ENCODE measurements at places on chromosomes 6 and 20.

DNA sequence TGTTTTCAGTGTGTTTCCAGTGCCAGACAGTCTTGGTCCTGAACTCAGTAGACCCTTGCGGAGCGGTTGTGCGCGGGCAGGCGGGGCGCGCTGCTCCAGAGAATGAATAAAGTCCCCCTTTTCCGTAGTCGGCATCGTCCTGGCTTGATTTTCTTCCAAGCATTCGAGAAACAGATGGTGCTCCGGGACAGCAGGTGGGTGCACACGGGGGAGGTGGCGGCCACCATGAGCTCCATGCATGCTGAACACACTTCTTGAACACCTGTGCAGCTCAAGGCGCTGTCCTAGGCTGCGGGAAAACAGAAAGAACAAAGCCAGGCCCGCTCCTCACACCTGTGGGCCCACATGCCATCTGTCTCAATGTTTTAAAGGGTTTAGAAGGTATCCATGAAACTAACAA is 125.2 kb downstream of the TAF4 start:
- DNase-seq, result no peak

GRCh38 chr6:131736003-131736596 is 25.3 kb upstream of the CTAGE9 start:
- no peak for DNase-seq

- no peak for DNase-seq
Observed at GRCh38 chr6:89817481-89817880, 2.1 kb downstream of the MDN1 start.

- DNase-seq, result no peak
Observed at GRCh38 chr6:110573537-110573936, 97.1 kb upstream of the SLC22A16 start.

- no peak for DNase-seq
Observed at GRCh38 chr6:158039571-158040050, 57.9 kb downstream of the SYNJ2 start.

DNA sequence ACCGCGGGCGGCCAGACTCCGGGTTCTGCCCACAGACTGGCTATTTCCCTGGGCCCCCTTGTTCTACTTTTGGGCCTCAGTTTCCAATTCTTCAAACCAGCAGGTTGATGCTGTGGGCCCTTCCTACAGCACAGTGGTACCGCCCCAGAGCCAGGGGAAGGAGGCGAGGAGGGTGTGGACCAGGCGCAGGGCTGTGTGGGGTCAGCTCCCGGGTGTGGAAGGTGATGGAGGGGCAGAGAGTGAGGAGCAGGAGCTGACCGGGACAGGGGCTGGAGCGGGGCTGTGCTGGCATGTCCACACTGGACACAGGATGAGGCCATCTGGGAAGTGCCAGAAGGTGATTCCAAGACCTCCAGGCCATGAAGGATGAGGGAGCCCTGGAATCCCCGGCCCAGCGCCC is 35.2 kb upstream of the CHRNA4 start:
- DNase-seq, result no peak

GRCh38 chr6:35727935-35728682 is 8.7 kb upstream of the ARMC12 start:
- peak; percentile 87 for DNase-seq

DNA sequence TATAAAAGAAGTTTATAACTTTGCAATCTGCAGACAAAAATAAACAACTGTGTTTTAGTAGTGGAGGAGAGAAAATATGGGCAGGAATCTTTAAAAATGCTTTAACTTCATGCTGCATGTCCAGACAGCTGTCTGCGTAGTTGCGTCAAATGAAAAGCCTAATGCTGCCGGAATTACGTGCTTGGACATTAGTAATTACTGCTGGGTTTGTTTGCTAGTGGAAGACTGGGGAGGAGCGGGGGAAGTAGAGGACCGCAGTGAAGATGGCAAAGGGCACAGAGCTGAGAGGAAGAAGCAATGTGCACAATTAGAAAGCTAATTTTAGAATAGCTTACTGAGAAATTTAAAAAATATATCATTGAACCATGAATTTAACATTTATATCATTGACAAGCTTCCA is 2.4 kb downstream of the SNAP25 start:
- DNase-seq, result no peak

GRCh38 chr6:129686941-129687627 is 22.9 kb downstream of the ARHGAP18 start:
- DNase-seq, result peak; percentile 26

DNA sequence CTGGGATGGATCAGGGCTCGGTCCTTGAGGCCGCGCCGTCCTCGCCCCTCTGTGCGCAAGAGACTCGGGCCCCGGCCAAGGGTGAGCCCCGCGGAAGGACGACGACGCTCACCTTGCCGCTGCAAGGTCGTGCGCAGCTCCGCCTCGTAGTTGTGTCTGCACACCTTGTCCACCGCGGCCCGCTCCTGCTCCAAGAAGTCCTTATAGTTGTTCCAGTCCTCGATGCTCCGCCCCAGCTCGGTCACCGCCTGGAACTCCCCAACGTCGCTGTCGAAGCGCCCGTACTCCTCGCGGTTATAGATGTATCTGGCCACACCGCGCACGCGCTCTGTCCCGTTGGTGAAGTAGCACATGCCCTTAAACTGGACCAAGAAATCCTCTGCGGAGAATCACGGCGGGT is 1.8 kb downstream of the HLA-DQB2 start:
- no peak for DNase-seq

DNA sequence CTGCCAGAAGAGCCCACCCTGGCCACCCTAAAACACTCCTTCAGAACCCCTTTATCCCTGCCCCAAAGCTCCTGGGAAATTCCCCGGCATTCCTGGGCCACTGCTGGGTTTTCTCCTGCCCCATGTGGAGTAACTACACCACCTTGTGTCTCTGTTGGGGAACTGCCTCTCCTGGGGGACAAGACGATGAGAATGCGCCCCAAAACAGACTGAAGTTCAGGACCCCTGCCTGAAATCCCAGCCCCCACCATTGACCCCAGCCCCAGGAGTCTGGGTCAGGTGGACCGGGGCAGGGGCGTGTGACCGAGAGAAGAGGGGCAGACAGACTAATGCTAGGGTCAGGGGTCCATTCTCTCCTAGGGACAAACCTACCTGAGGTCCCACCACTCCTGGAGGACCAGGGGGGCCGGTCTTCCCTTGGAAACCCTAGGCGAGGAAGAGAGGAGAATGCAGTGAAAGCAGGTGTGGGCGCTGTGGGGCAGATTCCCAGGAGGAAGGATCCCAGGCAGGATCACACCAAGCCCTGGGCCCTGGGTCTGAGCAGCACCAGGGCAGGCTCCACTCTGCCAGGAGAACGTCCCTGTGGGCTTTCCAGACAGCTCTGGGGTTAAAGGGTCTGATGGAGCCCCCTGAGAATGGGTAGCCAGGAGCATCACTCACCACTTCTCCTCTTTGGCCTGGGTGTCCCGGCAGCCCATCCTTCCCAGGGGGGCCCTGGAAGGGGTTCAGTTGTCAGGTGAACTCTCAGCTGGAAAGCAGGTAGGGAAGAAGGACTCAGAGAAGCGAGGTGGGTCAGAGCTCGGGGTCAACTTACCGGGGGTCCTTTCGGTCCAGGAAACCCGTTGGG is 19.4 kb downstream of the COL11A2 start:
- no peak for DNase-seq

DNA sequence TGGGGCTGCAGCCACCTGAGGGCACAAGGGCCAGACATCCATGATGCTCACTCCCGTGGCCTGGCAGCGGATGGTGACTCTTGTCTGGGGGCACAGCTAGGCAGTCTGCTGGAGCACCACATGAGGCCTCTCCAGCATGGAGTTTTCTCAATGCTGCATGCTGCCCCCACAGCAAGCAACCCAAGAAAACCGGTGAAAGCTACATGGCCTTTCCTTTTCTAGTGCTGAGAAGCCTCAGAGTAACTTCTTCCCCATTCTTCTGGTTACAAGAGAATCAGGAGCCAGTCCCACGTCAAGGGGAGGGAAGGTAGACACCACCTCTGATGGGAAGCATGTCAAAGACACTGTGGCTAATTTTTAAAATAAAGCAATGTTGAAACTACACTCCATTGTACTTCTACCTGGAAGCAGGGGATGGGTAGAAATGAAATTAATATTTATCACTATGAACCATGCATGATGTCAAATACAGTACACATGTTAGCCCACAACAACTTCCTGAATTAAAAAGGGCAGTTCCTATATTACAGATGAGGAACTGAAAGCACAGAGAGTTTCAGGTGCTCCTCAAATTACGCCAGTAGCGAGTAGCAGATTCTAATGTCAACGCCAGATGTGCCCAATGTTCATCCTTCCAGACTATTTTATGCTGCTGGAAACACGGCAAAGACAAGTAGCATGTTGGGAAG is 101.5 kb downstream of the LAMP5 start:
- DNase-seq, result no peak

DNA sequence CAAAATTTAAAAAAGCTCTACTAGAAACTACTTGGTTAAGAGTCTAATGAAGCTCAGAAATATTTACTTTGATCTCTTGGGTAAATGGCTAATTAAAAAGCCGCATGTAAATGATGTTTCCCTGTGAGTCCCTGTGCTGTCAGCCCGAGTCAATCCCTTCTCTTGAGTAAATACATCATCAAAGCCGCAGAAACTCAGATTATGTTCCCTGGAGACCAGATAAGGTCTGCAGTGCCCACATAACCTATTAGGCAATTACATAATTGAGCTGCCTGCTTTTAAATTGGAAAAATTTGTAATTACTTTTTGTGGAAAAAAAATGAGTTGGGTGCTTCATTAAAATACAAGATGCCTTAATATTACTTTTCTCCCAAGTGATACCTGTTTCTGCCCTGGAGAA is 83.1 kb downstream of the KIZ start:
- DNase-seq, result no peak

GRCh38 chr6:103720393-103720792 is 1139.3 kb downstream of the HACE1 start:
- no peak for DNase-seq

- no peak for DNase-seq
Observed at GRCh38 chr6:159999240-159999671, 30.4 kb downstream of the IGF2R start.

All from stimulated activated CD8-positive, alpha-beta memory T cell treated with anti-CD3 and anti-CD28 coated beads, Interleukin-7, amount 100 ng/mL, for 4 hours (primary cell).